NT2/D1 (cell line): ENCODE measurements at places on chromosomes 5 and 9.
A peak's percentile ranks its signal among the peaks of the same experiment; 100 is the strongest.

GRCh38 chr5:16642867-16643266 is 26.1 kb upstream of the RETREG1 start:
- no peak for DNase-seq

DNA sequence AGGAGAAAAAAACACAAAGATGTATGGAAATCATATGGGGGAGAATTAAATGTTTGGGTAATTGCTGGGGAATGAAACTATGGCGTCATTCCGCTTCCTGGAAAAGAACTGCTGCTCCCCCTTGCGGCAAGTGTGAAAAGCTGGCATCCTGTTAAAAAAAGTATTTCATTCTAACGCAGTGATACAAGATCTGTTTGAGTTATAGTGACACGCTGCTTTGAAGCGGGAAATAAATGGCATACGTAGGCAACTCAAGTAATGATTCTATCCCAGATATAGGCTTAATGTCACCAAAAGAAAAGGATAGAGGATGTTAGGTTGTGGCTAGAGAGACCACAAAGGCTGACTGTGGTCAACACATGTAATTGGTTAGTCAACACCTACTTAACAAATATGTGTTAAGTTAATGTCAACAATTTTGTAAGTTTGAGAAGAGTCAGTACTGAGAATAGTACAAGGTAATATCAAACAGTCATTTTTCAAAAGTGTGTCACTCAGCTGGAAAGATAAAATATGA is 70.2 kb upstream of the ALDH1A1 start:
- peak; percentile 59 for DNase-seq

DNA sequence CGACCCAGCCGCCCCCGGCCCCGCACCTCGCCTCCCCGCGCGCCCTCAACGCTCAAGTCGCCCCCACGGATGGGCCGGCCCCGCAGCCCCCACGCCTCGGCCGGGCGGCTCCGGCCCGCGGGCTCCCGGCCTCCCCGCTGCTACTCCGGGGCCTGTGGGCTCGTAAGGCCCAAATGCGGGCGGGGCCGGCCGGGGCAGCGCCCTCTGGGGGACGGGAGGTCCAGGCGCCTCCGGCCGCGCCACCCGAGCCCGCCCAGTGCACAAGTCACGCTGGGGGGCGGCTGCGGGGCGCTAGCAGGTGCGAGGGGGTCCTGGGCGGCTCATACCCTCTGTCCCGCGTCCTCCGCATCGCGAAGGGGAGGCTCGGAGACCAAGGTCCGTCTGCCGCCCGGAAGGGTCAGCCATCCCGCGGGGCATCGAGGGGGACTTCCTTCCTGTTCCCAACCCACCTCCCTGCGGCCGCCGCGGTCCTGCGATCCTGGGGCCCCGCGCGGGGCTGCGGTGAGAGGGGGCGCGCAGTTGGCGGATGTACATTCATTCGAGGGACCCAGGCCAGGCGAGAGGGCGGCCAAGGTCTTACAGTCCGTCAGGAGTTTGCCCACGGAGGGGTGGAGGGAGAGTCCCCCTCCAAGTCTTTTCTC is at the start of gene CIZ1:
Gene CIZ1, minus strand, starts transcription at position 167 of the 641 bp plus-strand sequence. CDS start 715 bp downstream, outside the sequence.
- DNase-seq, result peak; percentile 66

- DNase-seq, result no peak
Observed at GRCh38 chr5:87746341-87746740, 333.6 kb upstream of the CCNH start.

- DNase-seq, result no peak
Observed at GRCh38 chr5:53249529-53250200, 140.1 kb upstream of the MOCS2 start.

DNA sequence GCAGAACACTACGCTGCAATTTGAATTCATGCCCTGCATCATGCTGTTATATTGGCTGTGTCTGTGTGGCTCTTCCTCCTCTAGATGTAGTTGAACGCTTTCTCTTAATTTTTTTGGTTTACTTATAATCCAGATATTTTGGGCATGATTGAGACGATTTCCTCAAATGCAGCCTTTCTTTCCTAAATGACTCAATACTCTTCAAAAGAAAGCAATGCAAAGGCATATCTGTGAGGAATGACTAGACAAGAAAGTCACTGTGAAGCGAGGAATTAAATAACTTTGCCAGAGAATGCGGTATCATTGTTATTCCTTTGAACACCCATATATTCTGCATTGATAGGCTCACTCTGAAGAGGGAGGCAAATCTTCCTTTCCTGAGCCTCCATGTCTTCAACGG is 152.8 kb downstream of the YIPF5 start:
- DNase-seq, result no peak

- DNase-seq, result no peak
Observed at GRCh38 chr5:141941307-141941706, 16.7 kb downstream of the PCDH12 start.

GRCh38 chr5:446883-447263 is 3.9 kb downstream of the EXOC3 start:
- DNase-seq, result no peak

DNA sequence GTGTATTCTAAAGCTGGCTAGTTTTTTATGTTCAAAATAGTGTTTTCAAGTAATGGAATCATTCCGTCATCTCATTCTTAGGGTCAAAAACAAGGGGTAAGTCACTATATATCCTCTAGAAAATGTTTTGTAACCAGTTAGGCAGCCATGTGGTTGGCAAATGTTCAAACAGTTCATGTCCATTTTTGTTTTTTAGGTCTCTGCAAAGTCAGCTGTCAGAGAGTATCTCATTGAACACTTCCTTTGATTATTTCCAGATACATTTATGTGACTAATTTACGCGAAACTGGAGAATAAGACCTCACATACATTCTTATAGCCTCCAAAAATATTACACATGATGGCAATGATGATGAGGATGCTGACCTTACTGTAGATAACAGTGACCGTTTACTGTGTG is 50.4 kb downstream of the TRIO start:
- DNase-seq, result no peak

GRCh38 chr9:38390442-38390841 is 2.1 kb upstream of the ALDH1B1 start:
- no peak for DNase-seq

DNA sequence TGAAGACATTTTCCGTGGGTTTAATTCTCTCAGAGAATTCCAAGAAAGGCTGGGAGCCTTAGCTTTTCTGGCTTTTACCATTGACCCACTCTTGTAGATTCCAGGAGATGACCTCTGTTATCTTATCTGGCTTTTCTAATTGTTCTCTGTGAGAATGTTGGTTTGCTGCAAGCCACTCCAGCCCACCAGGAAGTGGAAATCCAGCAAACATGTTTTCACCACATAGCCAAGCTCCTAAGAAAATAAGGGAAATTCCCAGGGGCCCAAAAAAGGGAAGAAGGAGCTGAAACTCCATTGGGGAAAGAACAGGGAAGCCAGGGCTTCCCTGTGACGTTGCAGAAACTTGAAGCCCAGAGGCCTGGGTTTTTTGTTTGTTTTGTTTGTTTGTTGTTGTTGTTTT is 19.7 kb downstream of the GPR107 start:
- DNase-seq, result no peak

DNA sequence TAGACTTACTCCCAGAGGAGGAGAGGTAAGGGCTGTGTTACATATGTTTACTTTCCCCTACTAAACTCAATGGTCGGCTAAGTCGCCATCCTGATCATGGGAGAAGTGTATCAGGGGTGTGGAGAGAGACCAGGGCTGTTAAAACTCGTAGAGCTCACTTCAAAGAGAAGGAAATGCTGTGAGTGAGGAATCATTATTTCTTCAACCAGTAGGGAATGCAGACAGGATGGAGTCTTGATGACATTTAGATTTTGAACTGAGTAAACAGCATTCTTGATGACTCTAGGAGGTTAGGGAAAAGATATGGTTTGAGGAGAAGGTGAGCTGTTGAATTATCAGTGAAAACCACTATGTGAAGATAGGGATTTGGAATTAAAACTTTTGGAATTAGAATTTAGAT is 17.3 kb downstream of the RECK start:
- no peak for DNase-seq

DNA sequence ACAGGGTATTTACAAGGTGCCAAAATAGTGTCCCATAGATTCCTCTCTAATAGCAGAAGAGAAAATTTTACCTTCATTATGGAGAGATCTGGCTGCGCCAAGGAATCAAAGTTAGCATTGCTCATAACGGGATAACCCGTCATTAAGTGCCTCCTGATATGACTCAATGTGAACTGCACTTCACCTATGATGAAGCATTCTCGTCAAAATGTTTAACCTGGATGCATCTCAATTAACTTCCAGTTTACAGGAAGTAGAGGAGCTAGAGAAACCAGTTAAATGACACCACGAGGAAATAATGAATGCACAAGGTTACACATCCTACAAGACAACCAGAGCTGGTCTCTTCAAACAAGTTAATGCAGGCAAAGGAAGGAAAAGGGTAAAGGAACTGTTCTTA is 17.2 kb downstream of the FBXW11 start:
- DNase-seq, result no peak

GRCh38 chr5:121285801-121286521 is 565.7 kb upstream of the FTMT start:
- no peak for DNase-seq

DNA sequence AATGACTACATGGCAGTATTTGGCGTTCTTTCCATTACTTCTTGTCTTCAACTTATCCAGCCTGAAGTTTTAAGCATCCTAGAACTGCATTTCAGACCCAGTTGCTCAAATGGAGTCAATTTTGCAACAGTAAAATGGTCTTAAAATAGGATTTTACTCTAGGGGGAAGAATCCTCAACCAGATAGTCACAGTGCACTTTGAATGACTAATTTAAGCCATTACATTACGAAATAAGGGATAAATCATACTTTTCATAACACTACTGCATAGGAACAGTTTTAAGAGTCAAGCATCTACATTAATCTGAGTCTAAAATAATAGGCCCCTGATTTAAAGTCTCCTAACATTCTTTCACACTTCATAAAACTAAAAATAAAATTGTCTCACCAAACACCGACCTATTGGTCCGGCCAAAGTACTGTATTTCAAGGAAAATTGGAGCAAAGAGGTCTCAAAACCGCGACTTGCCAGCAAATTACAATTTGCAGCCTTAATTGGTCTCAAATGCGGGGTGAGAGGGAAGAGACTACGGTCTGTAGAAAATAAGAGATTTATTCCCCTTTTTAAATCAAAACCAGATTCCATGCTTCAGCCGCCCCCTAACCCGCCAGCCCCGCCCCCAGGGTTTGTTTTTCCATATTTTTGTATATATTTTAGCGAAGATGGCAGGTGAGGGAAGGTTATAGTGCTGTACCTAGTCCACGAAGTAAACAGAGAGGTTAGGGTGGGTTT is 1.2 kb upstream of the SMARCA2 start:
- DNase-seq, result no peak

GRCh38 chr5:67578011-67578410 is 381.4 kb upstream of the CD180 start:
- no peak for DNase-seq

- no peak for DNase-seq
Observed at GRCh38 chr5:95162231-95162992, 122.5 kb downstream of the MCTP1 start.

DNA sequence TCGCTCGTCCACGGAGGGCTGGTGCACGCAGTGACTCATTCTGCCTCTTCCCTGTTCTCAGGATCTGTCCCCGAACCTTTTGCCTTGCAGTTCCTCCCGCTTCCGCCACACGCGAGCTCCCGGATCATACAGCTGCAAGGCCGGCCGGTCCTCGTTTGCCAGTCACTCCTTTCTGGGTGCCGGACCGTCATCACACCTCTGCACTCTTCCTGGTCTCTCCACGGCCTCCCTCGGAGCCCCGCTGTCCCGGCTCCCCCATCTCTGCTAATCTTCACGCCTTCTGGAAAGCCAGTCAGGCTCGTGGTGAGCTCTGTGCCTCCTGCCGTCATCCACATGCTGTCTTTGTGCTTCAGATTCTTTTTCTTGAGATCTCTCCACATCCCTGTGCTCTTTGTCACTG is 91.8 kb downstream of the STX17 start:
- no peak for DNase-seq

DNA sequence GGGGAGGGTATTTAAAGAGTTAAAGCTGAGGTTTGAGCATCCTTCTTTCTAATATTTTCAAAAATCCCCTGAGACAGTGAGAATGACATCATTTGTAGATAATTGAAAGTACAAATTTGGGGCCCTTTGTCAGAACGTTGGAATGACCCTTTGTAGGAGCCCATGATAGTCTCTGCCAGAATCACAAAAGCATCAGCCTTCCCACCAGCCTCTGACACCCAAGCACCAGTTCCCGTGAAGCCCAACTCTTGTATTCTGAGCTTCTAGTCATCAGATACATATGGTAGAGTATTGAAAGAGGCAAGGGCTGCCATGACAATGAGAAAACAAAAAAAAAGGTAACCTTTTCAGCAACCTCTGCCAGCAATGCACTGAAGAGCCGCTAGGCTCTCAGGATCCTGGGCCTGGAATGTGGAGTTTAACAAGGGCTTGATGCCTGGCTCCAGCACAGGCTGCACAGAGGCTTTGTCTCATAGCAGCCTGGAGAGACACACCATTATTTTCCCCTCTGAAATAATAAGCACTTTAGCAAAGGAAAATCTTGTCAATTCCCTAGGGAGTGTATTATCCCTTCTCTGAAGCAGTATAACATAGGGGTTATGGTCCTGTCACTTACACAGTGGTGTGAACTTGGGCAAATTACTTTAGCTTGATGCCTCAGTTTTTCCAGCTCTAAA is 114.4 kb downstream of the ZNF608 start:
- DNase-seq, result peak; percentile 32

DNA sequence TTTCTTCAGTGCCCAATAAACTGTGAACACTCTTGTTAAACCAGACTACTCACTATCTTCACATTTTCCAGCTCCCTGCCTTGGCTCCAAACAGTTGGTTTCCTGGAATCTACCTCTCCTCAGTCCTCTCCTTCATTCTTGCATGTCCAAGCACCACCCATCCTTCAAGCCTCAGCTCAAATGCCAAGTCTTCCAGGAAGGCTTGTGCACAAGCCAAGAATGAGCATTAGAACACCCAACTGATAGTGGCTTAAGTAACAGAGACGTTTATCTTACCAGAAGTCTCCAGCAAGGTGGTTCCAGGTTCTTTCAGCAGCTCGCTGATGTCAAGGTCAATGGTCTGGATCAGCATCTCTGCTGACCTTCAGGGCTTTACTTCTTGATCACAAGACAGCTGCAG is 60.1 kb downstream of the PTPDC1 start:
- no peak for DNase-seq

GRCh38 chr9:111429175-111429574 is 55.0 kb downstream of the ECPAS start:
- no peak for DNase-seq
